Activated T-helper 9 cell treated with anti-CD3 and anti-CD28 coated beads, Interleukin-2, amount 50 U/mL, for 16 hours (primary cell): ENCODE measurements at places on chromosomes 4 and X.

DNA sequence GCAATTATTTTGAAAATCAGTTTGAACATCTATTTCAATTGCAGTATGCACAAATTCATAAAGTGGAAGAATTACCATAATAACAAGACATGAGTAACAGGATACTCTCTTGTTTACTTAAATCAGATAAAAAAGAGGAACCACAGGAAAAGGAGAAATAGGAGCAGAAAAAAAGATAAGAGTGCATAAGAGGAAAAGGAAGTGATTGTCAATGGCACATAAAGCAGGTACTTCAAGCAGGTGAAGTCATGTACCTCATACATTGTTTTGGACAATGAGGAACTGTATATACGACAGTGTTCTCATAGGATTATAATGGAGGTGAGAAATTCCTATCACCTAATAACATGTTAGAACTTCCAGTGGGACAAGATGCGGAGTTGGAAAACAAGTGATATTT lies 334.5 kb upstream of the PCDH7 start:
- no peak for DNase-seq

GRCh38 chr4:119097282-119097900 lies 38.2 kb upstream of the MYOZ2 start:
- DNase-seq, result no peak

GRCh38 chr4:6408263-6408662 lies 64.2 kb downstream of the PPP2R2C start:
- no peak for DNase-seq

- DNase-seq, result no peak
Measured at GRCh38 chrX:15931362-15931761, 76.7 kb upstream of the AP1S2 start.

- DNase-seq, result no peak
Measured at GRCh38 chrX:27466051-27466450, 2.9 kb upstream of the PPP4R3C start.

- no peak for DNase-seq
Measured at GRCh38 chrX:105121186-105121585, 99.3 kb downstream of the TEX13A start.

- DNase-seq, result no peak
Measured at GRCh38 chr4:118865091-118865708, 23.5 kb upstream of the SYNPO2 start.

GRCh38 chr4:83851261-83852084 lies 315.6 kb downstream of the GPAT3 start:
- no peak for DNase-seq

- DNase-seq, result no peak
Measured at GRCh38 chrX:35858906-35859305, 60.6 kb upstream of the CFAP47 start.

DNA sequence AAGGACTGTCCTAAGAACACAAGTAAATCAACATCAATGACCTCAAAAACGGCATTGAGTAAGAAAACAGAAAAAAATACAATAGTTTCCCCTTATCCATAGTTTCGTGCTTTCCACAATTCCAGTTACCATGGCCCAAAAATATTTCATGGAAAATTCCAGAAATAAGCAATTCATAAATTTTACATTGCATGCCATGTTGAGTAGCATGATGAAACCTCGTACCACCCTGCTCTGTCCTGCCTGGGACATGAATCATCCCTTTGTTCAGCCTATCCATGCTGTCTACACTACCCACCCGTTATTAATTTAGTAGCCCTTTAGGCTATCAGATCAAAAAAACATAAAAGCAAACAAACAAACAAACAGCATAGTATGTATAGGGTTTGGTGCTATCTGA lies 51.1 kb downstream of the KLF3 start:
- DNase-seq, result no peak

DNA sequence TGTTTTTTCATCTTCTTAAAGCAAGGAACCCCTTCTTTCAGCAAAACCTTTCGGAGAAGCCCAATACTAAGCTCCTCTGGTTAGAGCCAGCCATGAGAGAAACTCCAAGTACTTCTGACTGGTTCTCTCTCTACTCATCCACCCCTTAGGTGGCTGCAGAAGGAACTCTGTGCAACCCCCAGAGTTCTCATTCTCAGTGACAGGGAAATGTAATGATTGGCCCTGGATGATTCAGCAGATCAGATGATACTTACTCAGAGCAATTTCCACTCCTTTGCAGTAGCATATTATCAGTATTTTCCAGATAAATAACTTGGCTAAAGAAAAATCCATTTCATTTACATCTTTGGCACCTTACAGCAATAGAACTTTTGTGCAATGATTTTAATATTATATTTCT lies 3.2 kb downstream of the SPP1 start:
- DNase-seq, result no peak

- no peak for DNase-seq
Measured at GRCh38 chr4:179196511-179196910, 1754.3 kb upstream of the AGA start.

- no peak for DNase-seq
Measured at GRCh38 chr4:61468024-61468720, 268.0 kb downstream of the ADGRL3 start.

DNA sequence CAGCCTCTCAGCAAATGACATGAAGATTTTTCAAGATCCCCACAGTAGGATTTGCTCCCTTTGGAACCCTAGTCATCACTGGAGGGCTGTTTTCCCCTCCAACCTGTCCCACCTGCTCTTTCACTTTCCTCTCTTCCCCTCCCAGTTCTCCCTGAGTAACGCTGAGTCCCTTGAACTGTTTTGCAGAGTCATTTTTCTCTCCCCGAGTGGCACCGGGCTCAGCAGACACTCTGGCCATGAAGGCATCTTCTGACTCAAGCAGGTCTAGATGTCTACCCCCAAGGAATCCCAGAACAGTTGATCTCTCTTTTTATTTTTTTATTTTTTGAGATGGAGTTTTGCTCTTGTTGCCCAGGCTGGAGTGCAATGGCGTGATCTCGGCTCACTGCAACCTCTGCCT lies 52.2 kb downstream of the HTRA3 start:
- DNase-seq, result no peak

GRCh38 chr4:107780665-107781064 lies 44.1 kb upstream of the SGMS2 start:
- DNase-seq, result no peak

DNA sequence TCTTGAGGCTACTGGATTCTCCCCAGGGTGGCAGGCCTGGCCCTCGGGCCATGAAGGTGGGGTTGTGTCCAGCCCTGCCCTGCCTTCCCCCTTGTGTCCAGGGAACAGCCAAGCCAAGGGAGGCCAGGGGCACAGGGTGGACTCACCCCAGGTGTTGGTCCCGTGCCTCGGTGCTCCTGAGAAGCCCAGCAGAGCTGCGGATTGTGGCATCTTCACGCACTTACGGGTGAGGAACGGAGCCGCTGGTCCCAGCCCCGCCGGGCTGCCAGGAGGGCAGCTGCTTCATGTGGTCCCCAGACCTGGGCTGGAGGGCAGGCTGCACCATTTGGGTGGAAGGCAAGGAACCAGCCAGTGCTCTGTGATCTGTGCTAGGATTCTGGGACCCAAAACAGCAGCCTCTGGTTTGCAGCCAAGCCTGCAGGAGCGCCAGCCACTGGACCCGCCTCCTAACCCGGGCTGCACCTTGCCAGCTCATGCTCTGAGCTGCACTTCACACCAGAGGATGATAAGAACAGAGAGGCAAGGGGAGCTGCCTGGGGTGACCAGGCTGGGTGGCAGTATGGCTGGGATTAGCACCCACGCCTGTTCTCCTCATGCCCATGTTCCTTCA lies 36.1 kb upstream of the HMX1 start:
- DNase-seq, result no peak

DNA sequence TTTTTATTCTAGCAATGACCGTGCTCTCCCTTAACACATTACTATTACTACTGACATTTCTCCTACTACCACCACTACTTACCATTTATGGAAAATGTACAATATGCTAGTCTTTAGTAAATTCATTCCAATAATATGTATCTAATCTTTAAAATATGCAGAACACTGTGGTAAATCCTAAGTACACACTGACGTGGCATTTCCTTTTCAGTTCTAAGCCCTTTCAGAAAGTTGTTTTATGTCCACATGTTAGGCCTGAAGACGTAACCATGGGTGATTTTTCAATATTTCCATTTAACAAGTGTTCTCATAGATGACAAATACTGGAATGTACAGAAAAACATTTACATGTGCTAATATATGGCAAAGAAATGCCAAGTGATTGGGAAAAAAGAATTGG lies 268.6 kb upstream of the SLIT2 start:
- no peak for DNase-seq

- no peak for DNase-seq
Measured at GRCh38 chrX:15849555-15849954, 5.1 kb downstream of the AP1S2 start.

DNA sequence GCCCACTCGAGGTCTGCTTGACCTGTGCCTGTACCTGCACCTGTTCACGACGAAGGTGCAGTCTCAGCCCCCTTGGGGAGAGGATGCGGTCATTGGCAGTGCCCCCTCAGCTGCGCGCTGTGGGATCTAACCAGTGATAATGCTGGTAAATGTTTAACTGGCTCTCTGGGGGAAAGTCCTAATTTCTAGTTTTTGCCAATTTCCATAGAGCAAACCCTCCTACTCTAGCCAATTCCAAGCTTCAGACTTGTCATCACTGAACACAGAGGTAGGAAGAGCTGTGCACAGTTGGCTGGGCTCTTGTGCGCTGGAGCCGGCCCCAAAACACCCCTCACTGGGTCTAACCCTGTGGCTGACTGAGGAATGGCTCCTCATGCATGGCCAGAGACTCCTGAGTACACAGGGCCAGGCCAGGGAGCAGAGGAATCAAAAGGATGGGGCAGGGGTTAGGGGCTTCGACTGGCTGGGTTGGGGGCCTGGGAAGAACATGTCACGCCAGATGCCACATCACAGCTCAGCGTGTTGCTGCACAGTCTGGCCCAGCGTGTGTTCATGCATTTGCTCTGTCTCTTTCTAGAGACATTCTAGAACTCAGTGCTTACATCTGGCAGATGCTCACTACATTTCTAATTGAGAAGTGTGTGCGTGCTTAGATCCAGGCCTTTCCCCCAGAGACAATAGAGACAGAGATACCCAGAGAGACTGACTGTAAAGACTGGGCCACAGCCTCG lies 270.8 kb downstream of the BCOR start:
- DNase-seq, result no peak
